Substantia nigra (tissue), 51 donors: ENCODE measurements at places on chromosomes 12 and 14.

DNA sequence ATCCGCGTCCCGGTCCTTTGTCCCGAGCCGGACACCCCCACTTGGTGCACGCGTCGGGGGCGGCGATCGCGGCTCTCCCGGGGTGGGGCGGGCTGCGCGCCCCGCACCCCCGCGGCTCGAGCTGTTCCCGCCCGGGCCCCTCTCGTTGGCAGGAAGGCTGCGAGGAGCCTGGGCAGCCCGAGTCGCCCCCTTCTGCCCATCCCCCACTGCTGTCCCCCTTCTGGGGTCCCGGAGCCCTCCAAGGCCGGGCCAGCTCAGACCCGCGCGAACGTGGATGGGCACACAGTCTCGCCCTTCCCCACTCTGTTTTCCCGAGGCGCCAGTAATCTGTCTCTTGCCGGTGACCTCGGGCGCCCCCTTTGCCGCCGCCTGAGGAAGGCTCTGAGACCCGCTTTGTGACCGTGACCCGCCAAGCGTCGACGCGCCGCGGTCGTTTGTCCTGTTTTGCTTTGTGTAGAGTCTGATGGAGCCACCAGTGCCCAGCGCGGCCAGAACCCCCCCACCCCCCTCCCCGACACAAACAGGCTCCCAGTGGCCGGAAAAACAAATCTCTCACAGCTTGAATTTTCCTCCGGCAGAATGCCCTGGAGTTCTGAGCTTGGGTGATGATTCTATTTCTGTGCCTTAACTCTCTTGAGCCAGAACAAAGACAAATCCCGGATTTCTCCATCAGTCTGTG, 610 bp downstream of the C14orf132 start:
- DNase-seq = peak; percentile 70

- DNase-seq = no peak
Measured at GRCh38 chr12:5546616-5547015, 114.7 kb downstream of the NTF3 start.

DNA sequence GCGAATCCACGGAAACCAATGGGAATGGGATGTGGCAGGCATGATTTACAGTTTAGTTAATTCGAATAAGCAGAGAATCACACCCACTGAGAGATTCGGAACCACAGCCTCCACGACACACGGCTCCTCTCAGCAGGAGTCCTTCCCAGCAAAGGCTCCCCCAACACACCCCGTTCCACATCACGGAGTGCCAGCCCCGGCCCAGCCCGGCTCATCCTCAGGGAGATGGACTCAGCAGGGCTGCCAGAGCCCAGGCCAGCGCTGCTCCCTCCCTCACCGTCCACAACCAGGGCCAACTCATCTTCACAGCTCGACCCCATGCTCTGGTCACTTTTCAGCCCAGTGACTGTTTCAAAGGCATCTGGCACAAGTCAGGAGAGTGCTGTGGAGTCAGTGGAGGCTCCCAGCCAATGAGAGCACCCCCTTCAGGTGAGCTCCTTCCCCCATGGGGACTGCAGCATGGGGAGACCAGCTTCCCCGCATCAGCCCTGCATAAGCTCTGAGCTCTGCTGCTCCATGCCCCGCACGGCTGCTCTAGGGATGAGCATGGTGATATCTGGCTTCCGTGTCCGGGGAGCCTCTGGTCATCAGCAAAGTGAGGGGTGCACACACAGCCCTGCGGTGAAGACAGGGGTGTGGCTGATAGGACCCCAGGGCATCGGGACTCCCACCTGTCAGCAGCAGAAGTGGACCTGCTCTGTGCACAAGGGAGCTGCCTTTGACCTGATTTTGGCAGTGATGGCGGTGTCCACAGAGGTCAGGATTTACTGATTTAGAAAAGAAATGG, 238.8 kb upstream of the SFSWAP start:
- no peak for DNase-seq

- DNase-seq = no peak
Measured at GRCh38 chr12:70762000-70762399, 124.8 kb upstream of the PTPRB start.

GRCh38 chr12:118465706-118466105, 89.4 kb downstream of the SUDS3 start:
- no peak for DNase-seq

GRCh38 chr12:62382526-62382925, 84.1 kb upstream of the MON2 start:
- DNase-seq = no peak

DNA sequence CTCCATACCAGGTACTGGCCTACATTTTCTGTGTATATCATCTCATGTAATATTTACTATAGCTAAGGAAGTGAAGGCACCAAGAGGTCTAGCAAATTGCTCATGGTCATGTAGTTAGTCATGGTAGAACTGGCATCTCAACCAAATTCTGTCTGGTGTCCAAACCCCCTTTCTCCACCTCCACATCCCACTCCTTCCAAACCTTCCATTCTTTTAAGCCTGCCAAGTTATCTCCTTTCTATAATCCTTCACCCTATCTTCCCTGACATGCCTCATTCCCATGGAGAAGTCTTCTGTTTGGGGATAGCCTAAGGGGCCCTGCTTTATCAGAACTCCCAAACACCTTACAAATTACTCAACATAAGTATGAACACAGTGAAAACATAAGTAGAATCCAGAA, 196.2 kb upstream of the HMGA2 start:
- DNase-seq = no peak

- no peak for DNase-seq
Measured at GRCh38 chr12:14920475-14921126, 17.7 kb downstream of the ERP27 start.

GRCh38 chr14:74507085-74507484, 13.5 kb downstream of the ISCA2 start:
- DNase-seq = no peak

DNA sequence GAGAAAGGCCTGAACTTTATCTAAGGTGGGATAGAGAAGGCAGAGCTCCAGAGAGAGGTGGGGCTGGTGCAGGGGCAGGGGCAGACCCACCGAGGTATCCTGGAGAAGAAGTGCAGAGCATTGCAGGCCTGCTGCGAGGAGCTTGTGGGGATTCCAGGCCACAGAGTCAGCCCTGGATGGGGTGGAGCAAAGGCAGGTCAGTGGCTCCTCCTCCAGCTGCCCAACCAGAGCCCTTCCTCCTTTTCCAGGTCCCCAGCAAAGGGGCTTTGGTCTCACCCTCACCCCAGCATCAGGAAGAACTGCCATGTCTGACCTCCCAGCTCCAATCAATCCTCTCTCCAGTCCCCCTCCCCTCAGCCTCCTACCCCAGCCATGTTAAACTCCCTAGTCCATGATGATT, 19.8 kb upstream of the ZNF740 start:
- DNase-seq = no peak

GRCh38 chr12:62604871-62605270, 138.2 kb downstream of the MON2 start:
- DNase-seq = no peak

DNA sequence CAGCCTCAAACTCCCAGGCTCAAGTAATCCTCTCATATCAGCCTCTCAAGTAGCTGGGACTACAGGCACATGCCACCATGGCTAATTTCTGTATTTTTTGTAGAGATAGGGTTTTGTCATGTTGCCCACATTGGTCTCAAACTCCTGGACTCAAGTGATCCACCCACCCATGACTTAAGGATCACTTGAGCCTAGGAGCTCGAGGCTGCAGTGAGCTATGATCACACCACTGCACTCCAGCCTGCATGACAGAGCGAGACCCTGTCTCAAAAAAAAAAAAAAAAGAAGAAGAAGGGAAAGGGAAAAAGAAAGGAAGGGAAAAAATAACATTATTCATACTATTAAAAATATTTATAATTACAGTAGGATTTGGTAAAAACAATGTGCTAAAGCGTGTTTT, 19.2 kb downstream of the EPS8 start:
- no peak for DNase-seq

DNA sequence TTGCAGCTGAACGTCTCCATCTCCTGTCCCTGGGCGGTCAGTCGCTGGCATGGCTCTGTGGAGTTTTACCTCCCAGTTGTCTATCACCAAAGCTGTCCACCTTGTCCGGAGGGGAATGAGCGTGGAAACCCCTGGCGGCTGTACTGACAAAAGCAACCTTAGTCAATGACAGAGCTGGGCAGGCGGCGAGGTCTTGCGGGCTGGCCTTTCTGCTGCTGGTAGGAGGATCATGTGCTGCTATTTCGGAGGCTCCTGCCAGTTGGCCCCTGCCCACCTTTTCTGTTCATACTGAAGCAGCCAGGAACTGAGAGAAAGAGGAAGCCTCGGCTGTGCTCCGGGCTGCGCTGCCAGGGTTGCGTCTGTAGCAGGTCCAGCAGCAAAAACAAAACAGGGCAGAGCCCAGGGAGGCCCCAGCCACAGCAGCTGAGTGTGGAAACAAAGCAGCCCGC, 57.7 kb downstream of the HMGA2 start:
- DNase-seq = no peak

GRCh38 chr14:69298131-69299071, 38.4 kb downstream of the GALNT16 start:
- DNase-seq = no peak

DNA sequence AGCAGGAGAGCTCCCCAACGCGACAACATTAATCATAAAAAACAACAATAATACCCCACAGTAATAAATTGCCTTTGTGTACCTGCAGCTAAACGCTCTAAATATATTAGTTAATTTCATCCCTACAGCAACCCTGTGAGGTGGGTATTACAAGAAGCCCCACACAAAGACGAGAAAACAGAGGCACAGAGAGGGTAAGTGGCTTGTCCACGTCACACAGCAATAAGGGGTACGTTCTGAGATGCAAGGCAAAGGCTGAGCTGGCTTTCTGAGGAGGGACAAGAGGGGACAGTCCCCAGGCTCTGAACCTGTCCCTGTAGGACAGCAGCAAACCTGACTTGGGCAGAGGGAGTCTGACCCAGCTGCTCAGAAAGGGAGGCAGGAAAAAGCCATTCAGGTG, 78.2 kb downstream of the NCOR2 start:
- no peak for DNase-seq

DNA sequence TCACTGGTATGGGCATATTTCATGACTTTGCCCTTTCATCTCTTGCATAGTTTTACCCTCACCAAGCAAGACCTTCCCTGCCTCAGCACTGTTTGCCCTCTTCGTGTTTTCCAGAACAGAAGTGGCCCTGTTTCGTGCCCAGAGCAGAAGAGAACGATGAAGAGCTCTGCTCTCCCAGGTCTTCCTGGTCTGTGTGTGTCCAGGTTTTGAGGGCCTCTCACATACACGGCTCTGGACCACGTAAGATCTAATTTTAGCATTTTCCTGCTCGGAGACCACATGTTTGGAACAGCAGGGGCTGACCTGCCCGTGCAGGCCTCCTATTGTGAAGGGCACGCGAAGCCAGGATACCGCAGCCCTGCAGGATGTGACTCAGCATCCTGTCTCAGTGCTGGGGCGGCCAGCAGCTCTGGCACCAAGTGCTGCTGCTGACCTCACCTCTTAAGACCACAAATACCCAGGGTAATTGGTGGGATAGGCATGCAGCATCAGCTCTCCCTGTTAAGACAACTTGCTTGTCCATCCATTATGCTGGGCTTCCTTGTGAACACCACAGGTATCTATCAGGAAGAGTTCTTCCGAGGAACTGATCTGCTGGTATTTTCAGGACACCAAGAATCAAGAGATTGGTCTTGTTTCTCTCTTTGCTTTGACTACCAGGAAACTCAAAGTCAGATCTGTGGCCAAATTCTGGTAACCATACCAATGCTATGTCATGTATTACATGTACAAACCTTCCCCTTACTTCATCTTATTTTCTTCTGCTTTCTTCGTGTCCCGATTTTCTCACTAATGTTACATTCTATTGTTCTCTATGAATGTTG, 19.0 kb downstream of the SSH1 start:
- peak; percentile 64 for DNase-seq

DNA sequence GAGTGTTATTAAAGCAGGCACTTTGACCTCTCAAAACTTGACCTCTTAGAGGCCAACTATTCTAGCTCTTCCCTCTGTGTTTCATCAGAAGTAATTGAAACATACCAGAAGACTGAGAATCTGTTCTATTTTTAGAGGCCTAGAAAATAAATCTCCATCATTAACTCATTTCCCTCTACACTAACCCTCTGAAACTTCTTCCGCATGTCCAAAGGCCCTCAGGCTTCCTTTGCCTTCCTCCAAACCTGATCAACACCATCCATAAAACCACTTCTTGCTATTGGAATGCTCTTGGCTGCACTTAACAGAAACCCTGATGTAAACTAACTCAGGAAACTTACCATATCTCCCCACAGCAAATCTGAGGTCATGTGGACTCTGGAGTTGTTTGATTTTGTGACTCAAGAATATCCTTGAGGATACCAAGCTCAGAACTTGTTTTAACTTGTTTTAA, 196.4 kb downstream of the RPAP3 start:
- no peak for DNase-seq

GRCh38 chr12:94460616-94460959, 921 bp upstream of the CEP83 start:
- no peak for DNase-seq

DNA sequence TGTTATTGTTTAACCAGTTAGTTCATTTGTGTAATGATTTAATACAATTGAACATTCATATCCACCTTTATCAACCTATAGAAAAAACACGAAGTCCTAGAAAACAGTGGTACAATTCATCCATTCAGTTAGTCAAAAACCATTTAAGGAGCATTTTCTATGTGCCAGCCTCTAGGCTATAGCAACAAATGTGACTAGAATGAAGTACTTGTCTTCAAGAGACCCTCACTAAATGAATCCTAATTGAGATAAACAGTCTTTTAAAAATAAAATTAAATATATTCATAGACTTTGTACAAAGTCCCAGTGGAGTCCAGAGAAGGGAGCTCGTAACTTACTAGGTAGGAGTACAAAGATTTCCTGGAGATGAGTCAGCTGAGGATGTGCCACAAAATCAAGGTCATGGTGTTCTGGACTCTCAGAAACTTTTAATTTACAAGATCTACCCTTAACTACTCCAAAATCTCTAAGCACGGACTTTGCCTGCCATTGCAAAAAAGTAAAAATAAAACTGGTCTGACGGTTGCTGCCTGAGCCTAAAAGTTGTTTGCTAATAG, 430.7 kb upstream of the DCN start:
- DNase-seq = no peak

DNA sequence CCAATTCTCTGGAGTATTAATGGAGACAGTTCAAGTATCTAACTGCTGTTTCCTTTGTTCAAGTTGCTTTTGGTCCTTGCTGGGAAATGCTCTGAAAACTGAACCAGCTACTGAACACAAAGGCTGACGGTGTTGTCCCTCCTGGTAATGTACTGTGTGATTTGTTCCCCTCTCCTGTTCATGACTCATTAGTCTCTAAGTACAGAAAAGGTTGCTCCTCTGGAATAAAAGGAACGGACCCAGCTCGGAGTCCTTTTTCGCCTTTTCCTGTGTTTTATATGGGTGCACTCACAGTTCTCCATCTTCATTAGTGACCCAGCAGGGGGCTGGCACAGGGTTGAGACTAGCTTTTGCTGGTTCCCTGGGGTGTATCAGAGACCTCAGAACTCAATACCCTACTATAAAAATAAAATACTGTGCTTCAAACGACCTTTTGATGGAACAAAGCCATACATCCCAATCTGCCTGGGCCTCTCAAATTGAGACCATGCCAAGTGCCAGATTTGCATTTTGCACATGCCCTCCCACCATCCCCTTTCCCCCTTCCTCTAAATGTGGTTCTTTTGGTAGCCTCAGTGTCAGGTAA, 269.7 kb downstream of the RAD51B start:
- no peak for DNase-seq
